ENCODE measurements at places on chromosomes 7 and 10.

- DNase-seq, result no peak
These were observed 210.3 kb downstream of the TRIL start for GRCh38 chr7:28747854-28748253.

DNA sequence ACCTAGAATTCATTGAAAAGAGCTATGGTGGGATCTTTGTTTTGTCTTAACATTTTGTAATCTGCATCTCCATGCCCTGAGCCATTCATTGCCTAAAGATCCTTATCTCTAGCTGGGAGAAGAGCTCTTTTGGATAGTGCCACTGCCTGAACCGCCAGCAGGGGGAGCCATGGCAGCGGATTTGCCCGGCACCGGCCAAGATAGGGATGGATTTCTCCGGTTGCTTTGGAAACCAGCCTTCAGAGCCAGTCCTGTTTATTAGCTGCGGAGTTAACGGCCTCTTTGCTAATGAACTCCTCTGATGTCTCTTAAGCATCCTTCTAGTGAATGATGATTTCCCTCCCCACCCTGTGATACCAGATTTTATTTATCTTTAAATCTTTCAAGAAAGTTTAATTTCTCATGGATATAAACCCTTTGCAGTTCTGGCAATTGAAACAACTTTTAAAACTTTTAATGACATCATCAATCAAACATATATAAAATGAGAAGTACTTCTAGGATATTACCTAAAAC is 58.2 kb upstream of the LYZL2 start:
- DNase-seq, result peak; percentile 57

DNA sequence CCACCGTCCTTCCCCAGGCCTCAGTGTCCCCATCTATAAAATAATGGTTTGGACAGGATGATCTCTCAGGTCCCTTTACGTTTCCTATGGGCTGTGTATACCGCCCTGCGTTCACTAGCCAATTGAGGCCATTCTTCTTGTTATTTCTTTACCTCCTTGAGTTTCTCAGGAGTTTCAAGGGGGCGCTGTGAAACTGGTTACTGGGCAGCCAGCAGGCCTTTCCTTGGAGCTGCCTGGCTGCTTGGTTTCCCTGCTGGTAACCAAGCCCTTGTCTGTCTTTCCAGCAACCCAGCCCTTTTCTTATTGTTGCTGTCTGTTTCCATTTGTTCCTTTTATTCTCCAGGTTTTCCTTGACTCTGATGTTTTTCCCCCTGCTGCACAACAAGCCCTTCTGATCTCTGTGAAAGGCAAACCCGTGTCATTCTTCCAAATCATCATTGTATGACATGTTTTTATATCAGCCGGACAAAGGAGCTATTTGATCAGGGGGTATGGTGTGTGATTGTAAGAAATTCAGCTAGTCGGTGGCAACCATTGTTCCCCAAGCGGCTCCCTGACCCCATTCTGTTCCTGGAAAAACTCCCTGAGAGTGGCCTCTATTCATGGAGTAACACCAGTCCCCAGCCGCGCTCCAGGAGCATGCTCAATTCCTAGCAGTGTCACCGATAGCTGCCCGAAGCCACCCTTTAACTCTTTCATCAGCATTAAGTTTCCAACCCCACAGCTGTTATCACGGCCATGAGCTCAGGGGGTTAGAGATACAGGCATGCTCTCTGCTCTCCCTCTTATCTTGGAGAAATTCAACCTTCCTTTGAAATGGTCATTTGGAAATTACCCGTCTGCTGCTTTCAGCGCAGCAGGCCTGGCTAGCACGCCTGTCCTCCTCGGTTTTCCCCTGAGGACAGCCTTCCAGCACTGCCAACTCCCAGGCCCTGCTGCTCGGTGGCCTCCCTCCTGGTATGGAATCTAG is 26.6 kb downstream of the FGF8 start:
- DNase-seq, result no peak

DNA sequence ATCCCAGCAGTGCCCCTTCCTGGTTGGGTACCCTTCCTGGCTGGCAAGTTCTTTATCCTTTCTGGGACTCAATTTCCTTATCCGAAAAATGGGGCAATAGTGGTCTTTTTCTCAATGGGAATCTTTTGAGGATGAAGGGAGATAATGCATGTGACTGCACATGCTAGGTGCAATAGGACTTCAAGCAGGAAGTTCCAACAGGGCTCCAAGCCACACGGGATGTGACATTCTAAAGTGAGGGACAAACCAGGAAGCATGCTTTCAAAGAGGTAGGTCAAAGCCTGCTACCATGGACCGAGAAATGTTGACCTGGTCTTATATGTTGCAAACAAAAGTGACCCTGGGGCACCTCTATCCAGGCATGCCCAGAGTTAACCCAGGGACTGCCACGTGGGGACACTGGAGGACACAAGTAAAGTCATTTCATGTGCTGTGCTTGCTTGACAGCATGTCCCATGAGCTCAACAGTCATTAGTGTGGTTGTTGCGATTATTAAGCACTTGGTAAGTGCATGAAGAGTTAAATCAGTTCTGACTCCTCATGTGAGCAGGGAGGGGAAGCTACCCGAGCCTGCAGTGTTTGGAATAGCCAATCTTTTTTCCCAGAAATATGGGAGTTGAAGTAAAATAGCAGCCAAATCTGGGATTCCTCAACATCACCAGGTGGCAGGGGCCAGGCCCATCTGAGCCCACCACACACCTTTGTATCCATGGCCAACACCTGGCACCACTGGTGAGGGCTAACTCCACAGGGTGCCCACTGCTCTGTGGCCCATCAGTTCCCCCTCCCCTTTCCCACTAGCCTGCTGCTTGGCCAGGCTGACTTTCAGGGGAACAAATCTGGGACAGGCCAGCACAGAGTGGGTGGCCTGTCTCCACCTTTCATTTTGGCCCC is 5.7 kb downstream of the ARHGAP22 start:
- DNase-seq, result no peak

DNA sequence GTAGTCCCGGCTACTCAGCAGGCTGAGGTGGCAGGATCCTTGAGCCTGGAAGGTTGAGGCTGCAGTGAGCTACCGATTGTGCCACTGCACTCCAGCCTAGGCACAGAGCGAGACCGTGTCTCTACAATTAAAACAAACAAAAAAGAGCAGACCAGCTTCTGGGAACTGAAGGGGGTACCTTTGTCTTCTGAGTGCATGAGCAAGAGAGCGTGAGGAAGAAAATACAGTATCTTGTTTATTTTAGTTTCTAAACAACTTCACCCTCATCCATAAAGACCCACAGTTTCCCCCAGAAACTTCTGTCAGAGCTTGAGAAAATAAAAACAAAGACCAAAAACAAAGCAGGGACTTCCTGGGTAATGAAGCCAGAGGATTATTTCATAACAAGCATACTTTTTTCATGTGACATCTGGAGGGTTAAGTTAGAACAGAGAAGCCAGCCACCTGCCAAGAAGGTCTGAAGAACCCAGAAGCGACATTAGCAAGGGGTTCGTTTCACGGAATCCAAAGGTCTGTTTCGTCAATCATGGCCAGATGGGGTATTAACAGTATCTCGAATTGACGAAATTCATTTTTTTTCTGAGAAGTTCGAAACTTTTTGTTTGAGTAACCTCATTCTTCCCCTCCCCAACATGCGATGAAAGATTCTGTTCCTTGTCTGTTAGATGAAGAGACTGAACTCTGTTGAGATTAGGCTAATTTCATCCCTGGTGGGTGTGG is 10.2 kb upstream of the IL2RA start:
- peak; percentile 41 for DNase-seq

DNA sequence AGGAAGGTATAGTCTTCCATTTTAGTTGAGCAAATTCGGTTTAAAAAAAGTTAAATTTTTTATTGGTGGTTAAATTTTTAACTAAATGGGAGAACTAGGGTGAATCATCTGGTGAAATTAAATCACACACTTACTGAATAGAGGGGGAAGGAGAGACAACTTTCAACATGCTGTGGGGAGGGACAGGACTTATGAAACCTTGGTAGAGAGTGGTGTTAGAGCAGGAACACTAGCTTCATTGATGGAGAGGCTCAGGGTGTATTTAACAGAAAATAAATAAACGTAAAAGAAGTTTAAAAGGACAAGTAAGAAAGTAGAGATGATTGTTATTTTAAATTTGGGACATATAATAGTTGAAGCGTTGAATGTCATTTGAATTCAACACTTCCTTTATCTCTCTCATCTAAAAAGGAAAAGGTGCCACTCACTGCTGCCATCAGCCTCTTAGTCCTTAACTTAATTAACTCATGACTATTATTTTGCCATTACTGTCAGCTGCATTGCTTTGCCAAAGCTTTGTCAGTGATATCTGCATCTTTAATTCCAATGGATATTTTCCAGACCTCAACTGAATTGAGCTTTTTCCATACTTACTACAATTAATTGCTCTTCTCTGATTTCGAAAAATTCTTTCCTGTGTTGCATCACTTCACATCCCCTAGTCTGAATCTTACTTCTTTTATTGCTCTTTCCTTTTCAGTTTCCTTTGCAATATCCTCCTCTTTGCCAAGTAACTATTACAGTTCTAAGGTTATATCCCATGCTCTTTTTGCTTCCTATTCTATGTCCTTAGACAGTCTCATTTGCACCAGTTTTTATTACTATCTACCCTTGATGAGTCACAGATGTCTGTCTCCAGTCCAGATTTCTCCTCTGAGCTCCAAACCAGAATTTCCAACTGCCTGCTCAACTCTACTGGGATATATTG is 71.7 kb downstream of the GNAT3 start:
- DNase-seq, result no peak

GRCh38 chr10:113960617-113961181 is 83.0 kb upstream of the ADRB1 start:
- peak; percentile 80 for DNase-seq

DNA sequence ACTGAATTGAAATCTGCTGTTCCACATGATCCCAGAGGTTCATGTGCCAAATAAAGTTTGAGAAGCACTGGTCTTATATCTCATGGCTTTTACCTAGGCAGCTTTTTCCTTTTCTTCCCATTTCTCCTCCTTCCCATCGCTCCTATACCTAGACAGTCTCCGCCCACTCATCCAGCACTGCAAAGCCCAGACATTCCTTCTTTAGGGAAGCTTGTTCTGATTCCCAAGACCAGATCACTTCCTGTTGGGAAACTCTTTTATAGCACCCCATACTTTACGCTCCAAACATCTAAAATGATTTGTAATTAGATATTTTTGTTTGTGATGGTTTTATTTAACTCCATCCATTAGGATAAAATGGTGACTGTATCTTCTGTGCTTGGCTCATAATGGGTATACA is 75.9 kb downstream of the BMPER start:
- DNase-seq, result no peak

DNA sequence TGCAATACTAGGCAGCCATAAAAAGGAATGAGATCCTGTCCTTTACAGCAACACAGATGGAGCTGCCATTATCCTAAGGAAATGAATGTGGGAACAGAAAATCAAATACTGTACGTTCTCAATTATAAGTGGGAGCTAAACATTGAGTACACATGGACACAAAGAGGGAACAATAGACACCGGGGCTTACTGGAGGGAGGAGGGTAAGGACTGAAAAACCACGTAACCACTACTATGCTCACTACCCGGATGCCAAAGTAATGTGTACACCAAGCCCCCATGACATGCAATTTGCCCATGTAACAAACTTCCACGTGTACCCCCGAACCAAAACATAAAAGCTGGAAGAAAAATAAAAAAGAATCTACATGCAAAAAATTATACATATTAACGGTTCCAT is 587.0 kb downstream of the PARD3 start:
- DNase-seq, result no peak

GRCh38 chr7:131254211-131254610 is 73.5 kb upstream of the MKLN1 start:
- no peak for DNase-seq

DNA sequence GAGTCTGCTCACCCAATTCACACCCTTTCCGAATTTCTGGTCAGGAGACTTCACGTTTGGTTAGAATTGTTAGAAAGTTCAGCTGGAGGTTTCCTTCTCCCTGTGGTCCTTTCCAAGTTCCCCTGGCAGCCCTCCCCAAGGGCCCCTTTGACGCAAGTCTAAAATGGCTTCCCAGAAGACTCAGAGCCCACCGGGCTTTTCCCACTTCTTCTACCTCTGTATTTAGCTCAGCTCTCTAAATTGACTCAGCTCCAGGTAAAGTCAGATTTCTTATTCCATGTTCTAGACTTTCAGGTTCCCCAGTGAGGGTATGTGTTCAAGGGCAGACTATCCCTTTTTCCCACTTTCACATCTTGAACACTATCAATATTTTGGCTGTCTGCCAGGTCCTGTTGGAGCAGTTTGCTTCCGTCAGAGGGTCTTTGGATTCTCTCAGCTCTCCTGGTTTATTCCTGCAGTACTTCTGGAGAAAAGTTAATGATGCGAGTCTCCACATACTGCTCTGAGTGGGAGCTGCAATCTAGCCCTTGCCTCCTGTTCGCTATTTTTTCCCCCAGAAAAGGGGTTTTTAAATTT is 53.1 kb upstream of the ZNF273 start:
- DNase-seq, result no peak
